ENCODE measurements at places on chromosomes 11 and 22. TPM values are rescaled to one million over a fixed set of nuclear protein-coding genes. Genes with fewer than 3 reads are reported as not detected.

- H3K27ac ChIP-seq, result no peak overlapping the region
- peaks cover 9% of the 10 kb centered on the region for H3K4me1 ChIP-seq
- peaks cover 36% of the 10 kb centered on the region for H3K36me3 ChIP-seq
- H3K4me3 ChIP-seq, result no peak overlapping the region
Measured at GRCh38 chr22:39511226-39511625, 9.1 kb upstream of the ATF4 start.

DNA sequence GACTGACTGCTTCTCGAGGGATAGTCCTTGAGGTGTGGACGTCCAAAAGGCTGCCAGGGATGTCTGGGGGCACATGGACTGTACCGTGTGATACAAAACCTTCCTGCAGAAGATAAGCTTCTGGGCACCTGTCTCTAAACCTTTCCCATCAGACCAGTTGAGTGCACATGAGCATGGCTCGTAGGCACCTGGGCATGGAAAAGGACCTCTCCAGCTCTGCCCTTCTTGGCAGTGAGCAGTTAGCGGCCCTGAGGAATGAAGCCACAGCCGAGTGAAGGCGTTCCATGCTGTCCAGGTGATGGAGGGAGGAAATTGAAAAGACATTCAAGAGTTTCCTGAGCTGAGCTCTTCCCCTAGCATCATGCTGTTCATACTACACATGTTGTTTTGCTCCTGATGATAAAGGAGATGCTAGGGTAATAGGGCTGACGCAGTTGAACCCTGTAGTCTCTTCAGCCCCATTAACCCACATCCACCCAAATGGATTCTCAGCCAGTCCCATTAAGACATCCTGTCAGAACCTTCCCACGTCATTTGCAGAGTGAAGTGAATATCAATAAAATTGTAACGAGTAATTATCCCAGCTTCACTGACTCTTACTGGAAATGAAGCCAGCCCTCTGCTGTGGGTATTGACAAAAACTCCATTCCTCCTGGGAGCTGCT, 138.6 kb downstream of the KIRREL3 start:
- H3K4me1 ChIP-seq, result peaks cover 6% of the 10 kb centered on the region
- no peak overlapping the region for H3K27ac ChIP-seq

DLG2 gene
- 2.8 TPM for total RNA-seq

MMP12 gene
- total RNA-seq, result not detected

DNA sequence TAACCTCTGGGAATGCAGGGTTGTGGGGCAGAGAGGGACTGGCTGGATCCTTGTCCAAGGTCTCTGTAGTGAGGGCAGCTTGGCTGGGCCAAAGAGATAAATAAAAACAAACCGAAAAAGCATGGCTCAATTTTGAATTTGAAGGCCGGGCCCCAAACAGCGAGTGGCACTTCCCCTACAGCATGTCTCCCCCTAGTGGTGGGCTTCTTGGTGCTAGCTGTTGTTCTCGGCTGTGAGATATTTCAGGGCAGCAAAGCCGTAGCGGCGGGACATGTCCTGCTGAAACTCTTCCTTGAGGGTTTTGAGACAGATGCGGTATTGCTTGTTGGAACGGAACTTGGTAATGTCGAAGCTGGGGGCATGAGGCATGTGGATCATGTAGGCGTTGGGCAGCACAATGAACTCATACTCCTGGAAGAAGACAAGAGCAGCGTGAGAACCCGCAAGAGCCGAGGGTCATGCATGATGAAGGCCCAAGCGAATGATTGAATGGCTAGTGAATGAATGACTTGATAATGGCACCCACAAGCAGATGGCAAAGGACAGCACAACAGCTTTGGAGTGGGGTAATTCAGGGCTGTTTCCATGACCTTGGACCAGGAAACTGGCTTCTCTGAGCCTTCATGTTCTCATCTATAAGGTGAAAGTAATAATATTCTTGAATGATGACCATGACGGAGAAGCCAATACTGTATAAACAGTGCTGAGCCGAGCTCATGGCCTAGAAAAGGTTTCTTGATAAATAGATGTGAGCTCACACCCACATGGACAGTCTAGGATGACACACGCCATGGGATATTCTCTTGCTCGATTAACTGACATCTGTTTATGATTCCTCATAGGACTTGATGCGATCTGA, 216.3 kb upstream of the SYN3 start:
- DNase-seq, result no peak
- H3K27me3 ChIP-seq, result no peaks in the 10 kb centered on the region
- no peaks in the 10 kb centered on the region for H3K4me1 ChIP-seq
- no peaks in the 10 kb centered on the region for H3K36me3 ChIP-seq
- no peak overlapping the region for H3K4me3 ChIP-seq
- no peak overlapping the region for H3K27ac ChIP-seq

DNA sequence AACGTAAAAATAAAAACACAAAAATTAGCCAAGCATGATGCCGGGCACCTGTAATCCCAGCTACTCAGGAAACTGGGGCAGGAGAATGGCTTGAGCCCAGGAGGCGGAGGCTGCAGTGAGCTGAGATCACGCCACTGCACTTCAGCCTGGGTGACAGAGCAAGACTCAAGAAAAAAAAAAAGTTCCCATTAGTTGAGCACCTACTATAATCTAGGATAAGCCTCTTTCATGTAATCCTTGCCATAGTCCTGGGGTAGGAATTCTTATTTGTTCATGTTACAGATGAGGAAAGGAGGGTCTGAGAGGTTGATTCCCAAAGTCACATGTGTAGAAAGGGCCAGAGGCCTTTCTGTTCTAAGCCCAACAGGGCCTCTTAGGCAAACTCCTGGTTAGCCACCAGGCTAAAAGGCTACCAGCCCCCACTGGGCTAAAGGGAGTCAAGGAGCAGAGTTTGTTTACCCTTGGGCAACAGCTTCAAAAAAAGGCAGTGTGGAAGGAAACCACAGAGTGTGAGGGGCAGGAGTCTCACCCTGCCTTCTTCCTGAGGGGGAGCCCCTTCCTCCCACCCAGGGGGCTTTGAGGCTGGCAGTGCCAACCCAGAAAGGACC, 21.6 kb upstream of the CSNK1E start:
- no peaks in the 10 kb centered on the region for H3K27me3 ChIP-seq
- peaks cover 4% of the 10 kb centered on the region for H3K4me1 ChIP-seq
- H3K36me3 ChIP-seq, result no peaks in the 10 kb centered on the region
- DNase-seq, result no peak
- no peak overlapping the region for H3K4me3 ChIP-seq
- H3K27ac ChIP-seq, result no peak overlapping the region

DNA sequence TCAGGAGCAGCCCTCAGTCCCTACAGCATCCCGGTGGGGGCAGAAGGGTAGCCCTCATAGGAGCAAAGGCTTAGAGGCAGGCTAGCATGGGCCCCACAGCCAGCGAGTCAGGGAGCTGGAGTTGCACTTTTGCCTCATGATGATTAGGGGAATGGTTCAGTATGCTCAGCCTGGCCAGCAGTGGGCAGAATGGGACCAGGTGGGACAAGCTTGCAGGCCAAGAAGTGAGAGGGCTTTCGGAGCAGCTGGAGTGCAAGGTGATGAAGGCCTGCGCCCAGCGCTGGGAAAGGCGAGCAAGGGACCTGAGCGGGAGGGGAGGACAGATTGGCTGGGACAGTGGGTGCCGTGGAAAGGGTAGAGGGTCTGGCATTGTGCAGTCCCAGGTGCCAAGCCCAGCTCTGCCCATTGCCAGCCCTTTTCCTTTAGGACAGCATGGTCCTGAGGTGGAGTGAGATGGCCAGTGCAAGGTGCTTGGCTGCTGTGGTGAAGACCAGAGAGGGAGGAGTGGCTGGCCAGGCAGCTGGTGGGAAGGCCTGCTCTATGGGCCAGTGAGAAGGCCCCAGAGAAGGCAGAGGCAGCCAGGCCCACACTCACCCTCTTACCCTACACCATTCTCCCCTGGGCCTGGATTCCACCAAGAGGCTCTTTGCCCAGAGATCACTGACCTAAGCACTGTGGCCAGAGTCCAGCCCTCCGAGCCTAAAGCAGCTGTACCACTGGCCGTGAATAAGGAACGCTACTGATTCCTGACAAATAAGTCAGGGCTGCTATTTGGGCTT, 47.9 kb upstream of the SUSD2 start:
- no peak for DNase-seq
- no peak overlapping the region for H3K27ac ChIP-seq
- H3K4me1 ChIP-seq, result peaks cover 5% of the 10 kb centered on the region
- no peaks in the 10 kb centered on the region for H3K27me3 ChIP-seq
- H3K36me3 ChIP-seq, result no peaks in the 10 kb centered on the region
- H3K4me3 ChIP-seq, result no peak overlapping the region

RIMBP3C gene
- total RNA-seq, result 0.23 TPM

GRCh38 chr11:109885006-109885405, 208.2 kb upstream of the ZC3H12C start:
- H3K4me1 ChIP-seq, result no peaks in the 10 kb centered on the region
- no peak overlapping the region for H3K27ac ChIP-seq
- no peaks in the 10 kb centered on the region for H3K27me3 ChIP-seq
- H3K36me3 ChIP-seq, result no peaks in the 10 kb centered on the region
- no peak for DNase-seq

GRCh38 chr11:10323793-10324170, 18.9 kb downstream of the ADM start:
- H3K27me3 ChIP-seq, result no peaks in the 10 kb centered on the region
- H3K27ac ChIP-seq, result no peak overlapping the region
- DNase-seq, result peak; percentile 68
- H3K4me1 ChIP-seq, result peaks cover 54% of the 10 kb centered on the region
- no peak overlapping the region for H3K4me3 ChIP-seq

AMOTL1 gene
- 47.8 TPM for total RNA-seq

MYO7A gene
- not detected for total RNA-seq

TRIM49 gene
- total RNA-seq, result 0.24 TPM

DNA sequence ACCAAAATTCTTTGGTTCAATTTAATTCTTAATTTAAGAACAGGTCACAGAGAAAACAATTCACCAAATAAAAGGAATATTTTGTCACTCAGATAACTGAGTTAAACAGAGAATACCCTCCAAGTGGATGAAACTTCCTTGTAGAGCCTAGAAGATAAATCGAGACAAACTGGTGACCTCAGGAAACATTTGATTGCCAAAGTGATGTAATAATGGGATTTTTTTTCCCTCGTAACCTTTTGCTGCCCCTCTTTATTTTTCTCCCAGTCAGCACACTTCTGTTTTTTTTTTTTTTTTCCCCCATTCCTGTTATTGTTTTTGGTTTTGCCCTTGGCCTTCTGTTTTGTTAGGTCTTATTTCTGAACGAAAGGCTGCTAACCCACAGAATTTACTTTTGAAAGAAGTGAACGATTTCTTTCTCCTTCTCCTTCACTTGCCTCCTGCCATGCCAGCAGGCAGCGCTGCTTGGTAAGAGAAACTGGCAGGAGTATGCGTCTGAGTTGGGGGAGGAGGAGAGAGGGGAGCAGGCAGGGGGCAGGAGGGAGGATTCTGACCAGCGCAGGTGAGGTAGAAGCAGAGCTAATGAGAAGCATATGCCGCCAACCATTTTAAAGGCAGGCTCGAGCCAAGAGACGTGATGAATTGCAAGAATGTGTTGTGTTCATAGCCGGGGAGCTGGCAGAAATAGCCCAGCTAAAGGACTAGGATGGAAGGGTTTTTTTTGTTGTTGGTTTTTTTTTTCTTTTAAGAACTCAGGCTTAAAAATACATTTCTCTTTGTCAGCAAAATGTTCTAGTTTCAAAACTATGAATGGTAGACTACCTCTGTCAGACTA, 121.9 kb upstream of the MTMR2 start:
- peak; percentile 84 for DNase-seq
- no peaks in the 10 kb centered on the region for H3K36me3 ChIP-seq
- no peaks in the 10 kb centered on the region for H3K27me3 ChIP-seq
- H3K4me1 ChIP-seq, result peaks cover 17% of the 10 kb centered on the region

DNA sequence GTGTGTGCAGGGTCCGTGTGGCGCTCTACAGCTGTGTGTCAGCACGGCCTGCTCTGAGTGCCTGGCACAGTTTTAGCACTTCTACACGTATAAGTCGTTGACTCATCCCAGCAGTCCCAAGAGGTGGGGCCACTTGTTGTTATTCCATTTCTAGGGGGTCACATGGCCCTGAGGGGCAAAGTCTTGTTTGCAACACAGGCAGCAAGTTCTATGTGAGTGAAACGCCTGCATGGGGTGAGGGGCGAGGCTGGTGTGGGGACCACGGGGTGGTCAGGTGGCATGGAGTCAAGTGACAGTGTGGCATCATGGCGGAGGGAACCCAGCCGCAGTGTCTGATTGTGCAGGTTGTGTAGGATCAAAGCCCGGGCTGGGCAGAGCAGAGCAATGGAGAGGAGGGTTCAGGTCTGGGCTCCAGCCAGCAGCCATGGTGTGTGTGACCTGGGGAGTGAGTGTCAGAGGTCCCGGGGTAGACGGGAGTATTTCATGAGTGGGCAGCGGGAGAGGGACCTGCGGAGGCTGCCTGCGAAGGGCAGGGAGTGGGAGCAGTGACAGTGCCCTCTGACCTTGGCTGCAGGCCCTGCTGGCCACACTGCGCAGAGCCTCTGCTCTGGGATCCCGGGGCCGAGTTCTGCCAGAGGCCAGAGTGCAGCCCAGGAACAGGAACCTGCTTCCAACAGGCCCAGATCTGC, 27.9 kb downstream of the SHANK3 start:
- no peaks in the 10 kb centered on the region for H3K27me3 ChIP-seq
- no peaks in the 10 kb centered on the region for H3K36me3 ChIP-seq

GRCh38 chr22:22074634-22075381, 92.2 kb upstream of the TOP3B start:
- H3K4me3 ChIP-seq, result no peak overlapping the region
- no peak overlapping the region for H3K27ac ChIP-seq
- H3K27me3 ChIP-seq, result peaks cover 14% of the 10 kb centered on the region
- DNase-seq, result no peak

DNA sequence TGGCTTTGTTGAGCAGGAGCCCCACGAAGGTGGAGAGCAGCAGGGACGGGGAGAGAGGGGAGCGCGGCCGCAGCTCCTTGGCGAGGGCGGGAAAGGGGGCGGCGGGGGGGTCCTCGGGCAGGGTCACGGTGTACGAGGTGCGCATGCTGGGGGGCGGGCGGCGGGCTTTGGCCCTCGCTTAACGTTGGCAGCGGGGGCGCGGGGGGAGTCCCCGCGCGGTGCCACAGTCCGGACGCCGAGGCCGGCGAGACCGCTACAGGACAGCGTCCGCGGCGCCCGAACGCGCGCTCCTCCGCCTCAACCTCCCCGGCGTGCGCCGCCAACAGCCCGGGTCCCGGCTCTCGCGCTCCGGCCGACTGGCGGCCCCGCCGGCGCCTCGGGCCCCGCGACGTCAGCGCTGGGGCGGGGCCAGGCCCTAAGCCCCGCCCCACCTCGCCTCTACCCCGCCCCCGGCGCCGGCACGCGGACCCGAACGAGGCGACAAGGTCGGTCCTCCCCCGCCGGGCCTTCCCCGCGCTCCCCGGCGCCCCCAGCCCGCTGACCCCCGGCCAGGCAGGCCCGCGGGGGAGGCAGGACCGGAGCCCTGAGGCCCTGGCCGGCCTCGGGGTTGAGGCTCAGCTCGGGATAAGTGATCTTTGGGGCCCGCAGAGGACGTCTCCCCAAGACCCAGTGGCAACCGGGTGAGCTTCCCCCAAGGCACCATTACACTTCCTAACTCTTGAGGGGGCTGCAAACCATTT, 17.5 kb downstream of the USP2 start:
- H3K27ac ChIP-seq, result no peak overlapping the region
- H3K36me3 ChIP-seq, result no peaks in the 10 kb centered on the region
- peaks cover 11% of the 10 kb centered on the region for H3K27me3 ChIP-seq

PGA3 gene
- 0.43 TPM for total RNA-seq

GRCh38 chr22:29167032-29167911, 38.4 kb upstream of the EMID1 start:
- no peak for DNase-seq
- no peaks in the 10 kb centered on the region for H3K27me3 ChIP-seq
- H3K36me3 ChIP-seq, result no peaks in the 10 kb centered on the region
- H3K4me3 ChIP-seq, result no peak overlapping the region
- no peaks in the 10 kb centered on the region for H3K4me1 ChIP-seq

All from astrocyte (in vitro differentiated cells and primary cell).